Heart left ventricle (tissue), 16 donors: ENCODE measurements at places on chromosomes 7 and 10. TPM values are rescaled to one million over a fixed set of nuclear protein-coding genes. Genes with fewer than 3 reads are reported as not detected.

CDC14C gene
- total RNA-seq: not detected

GALNT17 gene
- total RNA-seq: 70.0 TPM

NPY4R2 gene
- total RNA-seq: not detected

DNA sequence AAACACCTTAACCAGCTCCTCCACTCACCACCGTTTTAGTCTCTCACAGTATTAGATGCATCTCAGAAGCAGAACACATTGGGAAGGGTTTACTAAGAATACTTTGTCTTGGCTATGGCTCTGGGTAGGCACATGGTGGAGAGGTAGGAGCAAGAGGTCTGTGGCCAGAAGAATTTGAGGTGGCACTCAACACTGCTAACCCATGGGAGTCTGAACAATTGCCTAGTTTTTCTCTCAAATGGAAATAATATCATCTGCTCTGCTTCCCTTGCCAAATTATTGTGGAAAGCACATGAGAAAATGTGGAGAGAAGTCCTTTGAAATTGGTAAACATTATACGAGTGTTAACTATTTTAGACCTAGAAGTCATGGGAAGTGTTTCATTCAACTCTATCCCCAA lies 214.3 kb downstream of the SKAP2 start:
- no peaks in the 10 kb centered on the region for H3K4me1 ChIP-seq
- H3K4me3 ChIP-seq: no peak overlapping the region
- no peaks in the 10 kb centered on the region for H3K36me3 ChIP-seq
- H3K27me3 ChIP-seq: no peaks in the 10 kb centered on the region
- no peak overlapping the region for H3K27ac ChIP-seq

- no peaks in the 10 kb centered on the region for H3K36me3 ChIP-seq
- peaks cover 3% of the 10 kb centered on the region for H3K4me1 ChIP-seq
- peak overlapping the region; percentile 3 for H3K4me3 ChIP-seq
- peak overlapping the region; percentile 61 for H3K27ac ChIP-seq
- DNase-seq: no peak
Observed at GRCh38 chr10:127990846-127991542, 84.1 kb downstream of the PTPRE start.

GRCh38 chr10:49365675-49366415 lies 30.0 kb downstream of the DRGX start:
- peaks cover 5% of the 10 kb centered on the region for H3K4me1 ChIP-seq
- no peaks in the 10 kb centered on the region for H3K36me3 ChIP-seq

DNA sequence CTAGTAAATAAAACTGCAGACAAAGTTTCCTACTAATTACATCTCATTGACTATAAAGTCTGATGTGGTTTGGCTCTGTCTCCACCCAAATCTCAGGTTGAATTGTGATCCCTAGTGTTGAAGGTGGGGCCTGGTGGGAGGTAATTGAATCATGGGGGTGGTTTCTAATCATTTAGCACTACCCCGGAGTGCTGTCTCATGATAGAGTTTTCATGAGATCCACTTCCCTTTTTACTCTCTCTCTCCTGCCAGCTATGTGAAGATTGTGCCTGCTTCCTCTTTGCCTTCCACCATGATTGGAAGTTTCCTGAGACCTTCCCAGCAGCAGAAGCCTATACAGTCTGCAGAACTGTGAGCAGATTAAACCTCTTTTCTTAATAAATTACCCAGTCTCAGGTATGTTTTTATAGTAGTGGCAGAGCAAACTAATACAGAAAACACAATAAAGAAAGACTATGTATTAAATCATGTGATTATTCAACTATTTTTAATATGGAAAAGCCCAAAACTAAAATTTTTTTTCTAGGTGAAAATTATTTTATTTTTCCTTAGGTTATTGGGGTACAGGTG lies 232.1 kb downstream of the FZD1 start:
- no peaks in the 10 kb centered on the region for H3K36me3 ChIP-seq
- no peak for DNase-seq
- no peak overlapping the region for H3K4me3 ChIP-seq

GRCh38 chr7:36875794-36876193 lies 151.5 kb upstream of the AOAH start:
- no peaks in the 10 kb centered on the region for H3K4me1 ChIP-seq
- no peak overlapping the region for H3K4me3 ChIP-seq
- H3K27me3 ChIP-seq: no peaks in the 10 kb centered on the region

DNA sequence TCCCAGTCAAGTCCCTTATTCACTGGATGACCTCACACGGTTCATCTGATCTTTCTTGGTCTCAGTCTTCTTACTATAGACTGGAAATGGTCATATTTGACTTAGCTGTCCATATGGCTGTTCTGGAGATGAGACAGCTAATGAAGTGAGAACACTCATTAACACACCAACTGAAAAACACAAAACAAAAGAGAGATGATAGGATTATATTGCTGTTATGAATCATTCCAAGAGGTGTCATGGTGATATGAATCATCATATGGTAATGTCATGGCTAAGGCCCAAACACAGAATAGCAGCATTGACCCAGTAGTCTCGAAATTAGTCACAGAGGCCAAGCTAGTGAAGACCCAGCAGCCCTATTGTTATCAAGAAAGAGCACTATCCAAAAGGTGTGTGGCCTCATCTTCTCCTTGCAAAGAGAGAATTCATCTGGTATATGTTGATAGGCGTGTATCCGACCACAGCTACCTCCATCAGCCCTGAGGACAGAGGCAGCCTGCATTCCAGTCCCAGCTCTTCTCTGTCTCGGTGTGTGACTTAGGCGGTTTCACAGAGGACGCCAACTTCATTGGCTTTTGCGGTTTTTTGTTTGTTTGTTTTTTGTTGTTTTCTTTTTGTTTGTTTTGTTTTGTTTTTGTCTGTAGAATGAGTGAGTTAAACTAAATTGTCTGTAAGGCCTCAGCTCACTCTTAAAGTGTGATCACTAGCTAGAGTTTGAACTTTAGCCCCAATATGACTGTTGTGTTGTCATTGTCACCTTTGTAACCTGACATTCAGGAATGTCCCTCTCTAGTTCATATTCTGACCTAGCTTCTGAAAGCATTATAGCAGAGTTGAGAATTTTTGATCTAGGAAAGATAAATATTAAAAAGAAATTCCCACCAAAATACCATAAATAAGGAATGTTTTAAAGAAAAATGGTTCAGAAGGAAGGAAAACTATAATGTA lies 97.4 kb upstream of the PDCD4 start:
- peak overlapping the region; percentile 83 for H3K27ac ChIP-seq
- no peak for DNase-seq
- no peak overlapping the region for H3K4me3 ChIP-seq
